Activated CD4-positive, alpha-beta memory T cell treated with anti-CD3 and anti-CD28 coated beads, Interleukin-2, amount 10 ng/mL, durations not matched to agents 7 days and 5 days (primary cell): ENCODE measurements at places on chromosomes 7 and 10. TPM values are rescaled to one million over a fixed set of nuclear protein-coding genes. Genes with fewer than 3 reads are reported as not detected.

GRCh38 chr7:2808891-2809665 lies 35.0 kb downstream of the GNA12 start:
- DNase-seq: no peak

Gene KCNK18
- total RNA-seq: not detected

GRCh38 chr10:12321641-12322040 lies 27.7 kb upstream of the CAMK1D start:
- no peak for DNase-seq

- DNase-seq: peak; percentile 29
Measured at GRCh38 chr10:33509231-33509831, 174.9 kb upstream of the NRP1 start.

DNA sequence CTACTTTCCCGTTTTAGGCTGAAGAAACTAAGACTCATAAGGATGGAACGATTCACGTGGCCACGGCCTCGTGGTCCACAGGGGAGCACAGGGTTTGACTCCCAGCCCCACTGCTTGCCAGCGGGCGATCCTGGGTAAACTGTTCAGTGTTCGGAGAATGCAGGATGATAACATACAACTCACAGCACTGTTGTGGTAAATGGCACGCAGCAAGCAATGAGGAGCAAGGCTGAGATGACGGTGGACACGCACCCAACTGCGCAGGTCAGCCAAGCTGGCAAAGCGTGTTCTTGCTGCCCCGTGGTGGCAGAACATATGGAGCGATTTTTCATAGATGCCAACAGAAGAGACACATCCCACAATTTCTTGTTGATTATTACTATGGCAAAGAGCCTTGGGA lies 272.7 kb downstream of the DNAJB6 start:
- no peak for DNase-seq

Gene CCZ1
- 108 TPM for total RNA-seq

DNA sequence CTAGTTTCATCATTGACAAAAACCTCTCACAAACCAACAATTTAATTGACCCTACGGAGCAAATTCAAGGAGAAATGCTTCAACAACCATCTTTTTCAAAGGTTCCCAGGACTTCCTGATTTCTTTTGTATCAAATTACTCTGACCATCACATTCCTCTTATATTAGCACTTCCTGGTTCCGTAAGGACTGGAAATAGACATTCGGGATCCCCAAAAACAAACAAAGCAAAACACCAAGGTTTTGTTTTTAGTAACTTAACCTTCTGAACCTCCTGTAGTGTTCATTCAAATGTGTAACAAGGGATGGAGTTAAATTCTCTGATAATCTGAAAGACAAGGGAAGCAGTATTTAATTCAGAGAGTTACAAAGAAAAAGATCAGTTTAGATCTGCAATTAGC lies 387.6 kb upstream of the NRP1 start:
- no peak for DNase-seq

DNA sequence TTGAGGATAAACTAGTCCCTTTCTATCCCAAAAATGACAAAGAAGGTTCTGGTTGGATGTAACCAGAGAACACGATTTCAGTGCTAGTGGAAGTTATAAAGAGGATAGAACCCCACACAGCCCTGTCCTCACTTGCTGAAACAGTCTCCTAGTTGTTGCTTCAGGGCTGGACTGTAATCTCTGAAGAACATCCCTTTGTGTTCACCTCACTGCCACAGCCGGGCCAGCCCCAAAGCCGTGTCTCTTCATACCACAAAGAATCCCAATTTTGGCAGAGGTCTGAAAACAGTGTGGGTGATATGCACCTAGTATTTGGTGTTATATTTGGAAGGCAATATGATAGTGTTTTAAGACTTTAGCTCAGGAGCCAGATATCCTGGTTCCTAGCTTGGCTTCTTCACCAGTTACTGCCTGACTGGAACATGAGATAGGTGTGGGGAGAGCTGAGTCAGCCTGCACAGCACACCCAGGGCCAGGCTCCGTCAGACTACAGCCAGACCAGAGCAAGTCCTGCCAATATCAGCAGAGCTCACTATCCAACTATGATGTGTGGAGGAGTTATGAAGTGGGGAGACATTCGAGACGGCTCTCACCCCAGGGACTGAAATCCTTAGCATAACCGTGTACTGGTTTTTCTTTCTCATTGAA lies 21.2 kb downstream of the CYP3A4 start:
- no peak for DNase-seq

Gene HOGA1
- total RNA-seq: not detected

Gene SRRT
- total RNA-seq: 202 TPM

DNA sequence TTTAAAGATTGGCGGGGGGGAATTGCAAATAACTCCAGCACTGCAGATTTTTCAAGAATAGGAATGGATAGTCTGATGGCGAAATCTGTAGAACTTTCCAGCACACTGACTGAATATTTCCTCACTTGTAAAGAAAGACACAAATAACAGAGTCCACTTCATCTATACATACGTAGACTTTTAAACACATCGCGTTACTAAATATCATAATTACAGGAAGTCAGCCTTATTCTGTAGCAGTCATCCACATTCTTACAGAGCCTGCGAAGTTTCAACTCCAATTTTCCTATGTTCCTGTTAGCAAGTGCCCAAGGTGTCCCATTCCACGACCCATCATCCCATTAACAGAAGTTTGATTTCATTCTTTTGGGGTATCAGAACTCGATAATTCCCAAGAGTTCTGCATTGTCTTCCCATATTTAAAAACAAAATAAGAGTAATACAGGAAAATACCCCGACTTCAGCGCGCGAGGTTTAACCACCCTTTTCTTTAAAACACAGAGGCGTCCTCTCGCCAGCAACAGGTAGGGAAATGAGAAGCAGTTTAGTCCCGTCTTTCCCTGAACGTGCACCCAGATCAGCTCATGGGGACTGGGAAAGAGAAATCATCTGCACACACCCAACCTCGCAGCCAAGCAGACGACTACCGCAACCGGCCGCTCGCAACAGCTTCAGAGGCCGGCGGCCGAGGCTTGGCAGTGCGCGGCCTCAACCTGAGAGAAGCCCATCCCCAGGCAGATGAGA lies 880 bp downstream of the HERC4 start:
- DNase-seq: no peak

GRCh38 chr7:103811290-103811689 lies 178.2 kb downstream of the RELN start:
- DNase-seq: no peak

Gene CALHM1
- 0.58 TPM for total RNA-seq

GRCh38 chr7:66016131-66016461 lies 34.1 kb upstream of the GUSB start:
- DNase-seq: no peak

Gene GCK
- not detected for total RNA-seq

Gene KLF14
- not detected for total RNA-seq

Gene CARD11
- 163 TPM for total RNA-seq
